Hair follicular keratinocyte (primary cell): ENCODE measurements at places on chromosomes 1 and 21. TPM values are rescaled to one million over a fixed set of nuclear protein-coding genes. Genes with fewer than 3 reads are reported as not detected.

The NHLH1 gene
- not detected in 2 replicates for total RNA-seq

The HSD11B1 gene
- 0.34 TPM in 1 of 2 replicates, not detected in the other for total RNA-seq

The BSND gene
- not detected in 2 replicates for total RNA-seq

The PLA2G5 gene
- total RNA-seq: not detected in 2 replicates

The KRTAP13-1 gene
- not detected in 2 replicates for total RNA-seq

The TNFRSF4 gene
- not detected in 2 replicates for total RNA-seq
